T-helper 1 cell (primary cell): ENCODE measurements at places on chromosomes 6 and 20.

DNA sequence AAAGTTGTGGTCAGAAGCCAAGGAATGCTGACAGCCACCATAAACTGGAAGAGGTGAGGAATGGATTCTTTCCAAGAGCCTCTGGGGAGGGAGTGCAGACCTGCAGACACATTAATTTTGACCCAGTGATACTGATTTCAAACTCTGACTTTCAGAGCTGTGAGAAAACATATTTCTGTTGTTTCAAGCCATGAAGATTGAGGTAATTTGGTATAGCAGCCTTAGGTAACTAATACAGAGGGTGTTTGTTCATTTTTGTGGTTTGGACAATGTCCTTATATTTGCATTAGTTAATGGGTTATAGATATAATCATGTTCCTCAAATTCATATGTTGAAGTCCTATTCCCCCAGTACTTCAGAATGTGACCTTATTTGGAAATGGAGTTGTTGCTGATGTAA lies 85.4 kb upstream of the GTSF1L start:
- DNase-seq = no peak

- no peak for DNase-seq
Observed at GRCh38 chr6:169189182-169189581, 64.5 kb downstream of the THBS2 start.

GRCh38 chr6:102670735-102671134 lies 1277.2 kb downstream of the GRIK2 start:
- no peak for DNase-seq

- DNase-seq = no peak
Observed at GRCh38 chr6:5517796-5518195, 256.5 kb downstream of the FARS2 start.

GRCh38 chr6:43989581-43990146 lies 137.6 kb downstream of the MRPL14 start:
- no peak for DNase-seq

DNA sequence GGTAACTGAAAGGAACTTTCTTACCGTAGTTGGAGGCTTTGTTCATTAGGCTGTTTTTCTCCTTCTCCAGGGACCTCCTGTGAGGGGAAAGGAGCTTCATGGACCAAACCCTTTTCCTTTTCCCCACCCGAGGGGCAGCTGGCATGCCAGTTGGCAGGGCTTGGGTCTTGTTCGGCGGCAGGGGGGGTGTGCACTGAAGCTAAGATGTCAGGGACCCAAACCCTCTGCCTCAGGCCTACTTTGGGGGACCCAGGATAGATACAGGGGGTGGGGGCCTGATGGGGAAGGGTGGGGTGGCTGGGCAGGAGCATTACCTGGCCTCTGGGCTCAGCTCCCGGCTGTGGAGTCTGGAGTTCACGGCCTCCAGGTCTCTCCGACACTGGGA lies 14.9 kb downstream of the CCDC167 start:
- no peak for DNase-seq

GRCh38 chr6:69116658-69117057 lies 481.6 kb downstream of the ADGRB3 start:
- no peak for DNase-seq

GRCh38 chr20:39538317-39538716 lies 576.2 kb downstream of the DHX35 start:
- DNase-seq = no peak

- no peak for DNase-seq
Observed at GRCh38 chr6:129786548-129786947, 74.6 kb downstream of the TMEM244 start.

GRCh38 chr6:22357724-22358189 lies 60.9 kb upstream of the PRL start:
- no peak for DNase-seq

DNA sequence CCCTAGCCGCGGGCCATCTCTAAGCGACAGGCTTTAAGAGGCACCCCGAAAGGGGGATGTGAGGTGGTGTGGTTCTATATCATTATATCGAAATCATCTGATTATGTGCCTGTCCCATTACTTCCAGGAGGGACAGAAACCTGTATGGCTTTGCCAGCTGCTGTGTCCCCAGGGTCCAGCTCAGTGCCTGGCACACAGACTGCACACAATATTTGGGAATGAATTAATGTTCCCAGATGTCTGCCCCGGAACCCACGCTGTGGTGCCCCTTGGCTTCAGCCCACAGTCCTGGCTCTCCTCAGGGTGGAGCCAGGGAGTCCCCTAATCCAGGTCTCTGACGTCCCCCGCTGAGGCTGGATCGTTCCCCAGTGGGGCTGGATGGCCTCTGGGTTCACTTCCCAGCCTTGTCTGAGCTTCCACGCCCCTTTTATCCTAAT lies 8.9 kb upstream of the AHCY start:
- DNase-seq = no peak

GRCh38 chr20:64001607-64002011 lies 20.7 kb downstream of the PRPF6 start:
- DNase-seq = no peak

DNA sequence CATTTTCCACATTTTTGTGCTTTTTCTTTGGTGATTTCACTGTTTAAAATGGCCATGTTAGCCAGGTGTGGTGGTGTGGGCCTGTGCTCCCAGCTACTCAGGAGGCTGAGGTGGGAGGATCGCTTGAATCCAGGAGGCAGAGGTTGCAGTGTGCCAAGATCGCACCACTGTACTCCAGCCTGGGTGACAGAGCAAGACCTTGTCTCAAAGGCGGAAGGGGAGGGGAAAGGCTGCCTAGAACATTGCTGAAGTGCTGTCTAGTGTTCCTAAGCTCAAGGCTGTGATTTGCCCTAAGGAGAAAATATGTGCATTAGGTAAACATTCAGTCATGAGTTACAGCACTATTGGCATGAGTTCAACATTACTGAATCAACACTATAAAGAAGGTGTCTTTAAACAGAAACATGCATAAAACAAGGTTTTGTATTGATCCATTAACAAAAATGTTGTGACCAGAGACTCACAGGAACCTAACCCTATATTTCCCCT lies 14.0 kb downstream of the ZC2HC1B start:
- no peak for DNase-seq

GRCh38 chr6:166387642-166388289 lies 5.0 kb upstream of the MPC1 start:
- no peak for DNase-seq

DNA sequence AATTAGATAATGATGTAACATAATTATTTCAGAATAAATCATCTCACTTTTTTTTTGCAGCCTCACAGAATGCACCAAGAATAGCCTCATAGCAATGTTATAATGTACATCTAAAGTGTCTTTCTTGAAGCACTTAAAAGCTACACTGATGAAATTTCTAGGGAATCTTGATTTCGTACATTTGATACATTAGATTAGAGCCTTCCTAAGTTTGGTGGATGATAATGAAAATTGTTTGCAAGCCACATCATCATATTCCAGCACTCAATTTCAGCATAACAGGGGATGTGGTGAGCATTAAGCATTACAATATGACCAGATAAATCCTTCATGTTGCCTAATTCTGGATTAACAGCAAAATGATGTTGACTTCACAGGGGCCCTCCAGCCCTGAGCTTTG lies 9.7 kb upstream of the METTL24 start:
- no peak for DNase-seq

DNA sequence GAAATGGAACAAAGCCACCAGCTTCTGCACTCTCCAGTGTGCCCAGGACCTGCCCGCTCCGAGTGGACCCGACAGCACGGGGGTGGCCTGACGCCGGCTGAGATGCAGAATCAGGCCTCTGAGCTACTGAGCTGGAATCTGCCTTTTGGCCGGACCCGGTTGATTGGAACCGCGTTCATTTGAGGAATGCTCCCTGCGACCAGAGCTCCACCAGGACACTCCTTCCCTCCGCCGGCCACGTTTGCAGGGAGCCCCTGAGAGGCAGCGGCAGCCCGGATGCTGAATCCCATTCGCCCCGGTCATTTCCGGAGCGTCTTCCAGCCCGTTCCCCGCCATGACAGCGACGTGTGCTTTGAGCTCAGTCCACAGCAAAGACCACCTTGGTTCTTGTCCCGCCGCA lies 392.7 kb downstream of the THBS2 start:
- DNase-seq = no peak

GRCh38 chr20:61746781-61747180 lies 318.9 kb downstream of the TAF4 start:
- DNase-seq = no peak

GRCh38 chr20:49685809-49686208 lies 27.9 kb downstream of the B4GALT5 start:
- DNase-seq = no peak

DNA sequence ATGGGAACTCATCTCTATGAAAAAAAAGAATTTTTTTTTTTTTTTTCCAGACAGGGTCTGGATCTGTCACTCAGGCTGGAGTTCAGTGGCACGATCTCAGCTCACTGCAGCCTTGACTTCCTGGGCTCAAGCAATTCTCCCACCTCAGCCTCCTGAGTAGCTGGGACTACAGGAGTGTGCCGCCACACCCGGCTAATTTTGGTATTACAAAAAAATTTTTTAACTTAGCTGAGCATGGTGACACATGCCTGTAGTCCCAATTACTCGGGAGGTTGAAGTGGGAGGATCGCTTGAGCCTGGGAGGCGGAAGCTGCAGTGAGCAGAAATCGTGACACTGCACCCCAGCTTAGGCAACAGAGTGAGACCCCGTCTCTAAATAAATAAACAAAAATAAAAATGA lies 7.5 kb downstream of the DEF6 start:
- DNase-seq = no peak

GRCh38 chr6:116456927-116457326 lies 4.2 kb upstream of the CALHM6 start:
- no peak for DNase-seq

DNA sequence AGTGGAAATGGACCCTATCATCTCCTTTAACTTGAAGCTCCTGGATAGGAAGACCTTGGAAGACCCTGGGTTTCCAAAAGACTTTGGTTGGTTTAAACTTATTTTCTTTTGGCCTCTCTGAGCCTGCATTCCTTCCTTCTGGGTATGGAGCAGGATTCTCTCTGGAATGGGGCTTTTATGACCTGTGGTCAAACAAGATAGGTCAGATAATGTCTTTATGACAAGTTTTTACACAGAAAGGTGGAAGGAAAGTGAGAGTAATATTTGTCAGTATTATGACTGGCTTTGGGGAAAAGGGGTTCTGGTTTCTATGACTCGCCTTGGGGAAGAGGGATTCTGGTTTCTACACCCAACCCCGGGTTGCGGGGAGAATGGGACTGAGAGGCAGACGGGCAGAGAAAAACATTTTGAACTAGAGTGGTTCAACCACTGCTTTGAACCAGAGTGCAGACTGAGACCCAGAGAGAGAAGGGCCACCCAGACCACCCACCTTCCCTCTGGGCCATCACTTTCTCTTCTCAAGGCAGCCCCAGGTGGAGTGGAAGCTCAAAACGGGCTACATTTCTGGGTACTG lies 37.6 kb upstream of the KCNK5 start:
- no peak for DNase-seq

GRCh38 chr6:40399888-40400457 lies 187.2 kb downstream of the LRFN2 start:
- DNase-seq = no peak
